Activated CD4-positive, CD25-positive, alpha-beta regulatory T cell treated with anti-CD3 and anti-CD28 coated beads, Interleukin-2, amount 50 U/mL, for 72 hours (primary cell): ENCODE measurements at places on chromosomes 16 and 17.

GRCh38 chr17:6471531-6472465 lies 27.5 kb downstream of the PIMREG start:
- no peak for DNase-seq

DNA sequence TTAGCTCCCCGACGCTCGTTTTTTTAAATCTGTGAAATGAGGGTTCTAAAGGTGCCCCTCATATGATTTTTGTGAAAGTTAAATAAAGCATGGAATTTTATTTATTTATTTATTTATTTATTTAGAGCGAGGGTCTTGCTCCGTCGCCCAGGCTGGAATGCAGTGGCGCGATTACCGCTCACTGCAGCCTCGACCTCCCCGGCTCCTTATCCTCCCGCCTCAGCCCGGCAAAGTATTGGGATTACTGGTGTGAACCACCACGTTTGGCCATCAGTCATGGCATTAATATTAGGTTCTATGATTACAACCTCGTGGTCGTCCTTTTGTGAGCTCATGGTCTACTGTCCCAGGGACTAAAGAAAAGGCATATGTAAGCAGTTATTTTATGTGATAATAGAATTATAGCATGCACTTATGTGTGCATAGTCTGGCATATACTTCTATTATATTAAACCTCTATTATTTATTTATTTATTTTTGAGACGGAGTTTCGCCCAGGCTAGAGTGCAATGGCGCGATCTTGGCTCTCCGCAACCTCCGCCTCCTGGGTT lies 557 bp upstream of the LUC7L start:
- DNase-seq, result no peak

GRCh38 chr16:11721781-11722467 lies 20.7 kb downstream of the TXNDC11 start:
- no peak for DNase-seq

GRCh38 chr17:4186357-4186881 lies 43.4 kb downstream of the CYB5D2 start:
- DNase-seq, result no peak

DNA sequence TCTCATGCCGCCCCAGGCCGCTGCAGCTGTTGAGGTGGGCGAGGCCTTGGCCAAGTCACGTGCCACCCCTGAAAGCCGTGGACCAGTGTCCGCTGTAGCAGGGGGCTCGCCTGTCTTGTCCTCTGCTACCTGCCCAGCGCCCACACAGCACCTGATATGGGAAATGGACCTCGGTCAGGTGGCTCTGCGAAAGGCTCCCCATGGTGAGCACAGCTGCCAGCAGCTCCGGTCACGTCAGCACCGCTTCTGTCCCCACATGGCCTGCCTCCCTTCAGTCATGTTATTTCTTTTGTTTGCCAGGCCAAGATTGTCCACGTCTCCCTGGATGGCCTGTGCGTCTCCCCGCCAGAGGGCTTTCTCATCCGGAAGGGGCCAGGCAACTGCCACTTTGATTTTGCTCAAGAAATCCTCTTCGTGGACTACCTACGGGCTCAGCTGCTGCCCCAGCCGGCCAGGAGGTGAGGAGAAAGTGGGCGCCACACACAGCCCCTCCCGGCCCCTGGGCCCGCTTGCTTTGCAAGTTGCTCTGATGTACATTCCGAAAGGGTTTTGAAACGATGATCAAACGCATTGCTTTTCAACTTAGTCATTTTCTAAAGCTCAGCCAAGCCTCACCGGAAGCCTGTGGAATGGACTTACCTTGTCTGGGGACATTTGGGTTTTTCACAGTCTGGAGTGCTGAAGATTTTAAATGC lies 219.8 kb downstream of the KATNIP start:
- no peak for DNase-seq

DNA sequence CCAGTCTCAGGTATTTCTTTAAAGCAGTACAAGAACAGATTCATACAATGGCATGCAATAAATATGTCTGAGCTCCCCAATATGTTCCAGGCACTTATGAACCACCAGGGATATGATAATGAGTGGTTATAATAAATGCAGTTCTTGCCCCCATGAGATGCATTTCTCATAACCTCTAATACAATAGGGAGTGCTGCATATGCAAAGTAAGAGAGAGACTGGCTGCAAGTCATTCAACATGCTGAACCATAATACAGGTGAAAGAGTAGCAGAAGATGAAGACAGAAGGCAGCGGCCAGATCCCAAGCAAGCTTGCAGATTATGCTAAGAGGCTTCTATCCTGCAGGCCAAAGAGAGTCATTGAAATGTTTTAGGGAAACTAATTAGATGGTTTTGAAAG lies 96.7 kb downstream of the CHD9NB start:
- DNase-seq, result no peak

DNA sequence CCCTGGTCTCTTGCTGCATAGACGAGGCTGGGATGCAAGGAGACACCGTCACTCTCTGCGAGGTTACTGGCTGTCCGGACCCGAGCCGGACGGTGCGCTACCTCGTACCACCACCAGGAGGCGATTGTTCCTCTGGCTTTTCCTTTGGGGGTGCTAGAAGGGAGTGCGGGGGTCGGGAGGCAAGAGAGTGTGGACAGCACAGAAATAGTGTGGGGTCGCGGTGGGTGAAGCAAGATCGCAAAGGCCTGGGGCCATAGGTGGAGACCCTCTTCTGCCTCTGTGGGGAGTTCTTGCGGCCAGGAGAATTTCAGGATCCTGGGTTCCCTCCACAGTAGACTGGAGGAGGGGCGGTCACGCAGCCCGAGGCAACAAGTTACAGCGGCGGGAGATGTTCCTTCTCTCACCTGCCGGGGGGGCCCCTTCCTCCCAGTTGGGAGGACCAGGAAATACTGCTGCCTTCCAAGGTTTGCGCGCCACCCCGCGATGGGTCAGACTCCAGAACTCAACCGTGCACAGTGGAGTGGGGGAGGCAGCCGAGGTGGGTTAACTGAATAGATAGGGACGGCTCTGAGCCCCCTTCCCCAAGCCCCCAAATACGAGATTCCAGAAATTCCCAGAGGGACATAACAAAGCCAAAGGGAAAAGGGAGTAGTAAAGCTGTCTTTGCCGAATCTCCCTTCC lies 6.9 kb downstream of the PHOSPHO1 start:
- DNase-seq, result peak; percentile 77

GRCh38 chr16:71373073-71373472 lies 14.6 kb downstream of the CALB2 start:
- no peak for DNase-seq

GRCh38 chr17:42548070-42548837 lies 4.5 kb upstream of the HSD17B1 start:
- DNase-seq, result peak; percentile 76

- DNase-seq, result peak; percentile 50
Measured at GRCh38 chr17:68437979-68438822, 19.1 kb downstream of the WIPI1 start.

- peak; percentile 76 for DNase-seq
Measured at GRCh38 chr17:10327640-10328039, 45.2 kb downstream of the MYH13 start.

DNA sequence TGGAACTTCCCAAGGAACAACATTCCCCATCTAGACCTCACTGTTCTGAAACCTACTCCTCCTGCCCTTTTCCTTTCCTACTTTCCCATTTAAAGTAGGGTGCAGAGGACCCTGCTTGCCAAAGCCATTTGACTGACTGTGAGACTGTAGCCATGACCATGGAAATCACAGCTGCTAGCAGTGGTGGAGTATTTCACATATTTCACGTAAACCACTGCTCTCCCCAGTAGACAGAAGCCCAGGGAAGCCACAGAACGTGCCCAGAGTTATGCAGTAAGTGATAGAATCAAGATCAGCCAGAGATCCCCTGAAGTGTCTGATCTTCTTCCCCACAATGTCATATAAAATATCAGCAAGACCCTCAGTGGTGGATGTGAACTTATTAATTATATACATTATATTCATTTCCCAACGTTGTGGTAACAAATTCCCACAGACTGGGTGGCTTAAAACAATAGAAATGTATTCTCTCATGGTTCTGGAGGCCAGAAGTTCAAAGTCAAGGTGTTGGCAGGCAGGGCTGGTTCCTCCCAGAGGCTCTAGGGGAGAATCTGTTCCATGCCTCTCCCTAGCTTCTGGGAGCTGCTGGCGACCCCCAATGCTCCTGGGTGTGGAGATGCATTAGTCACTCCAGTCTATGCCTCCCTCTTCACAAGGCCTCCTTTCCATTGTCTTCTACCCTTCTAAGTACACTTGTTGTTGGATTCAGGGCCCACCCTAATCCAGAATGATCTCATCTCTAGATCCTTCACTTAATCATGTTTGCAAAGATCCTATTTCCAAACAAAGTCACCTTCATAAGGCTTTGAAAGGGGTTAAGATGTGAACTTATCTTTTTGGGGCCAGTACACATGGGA lies 20.7 kb upstream of the PRM1 start:
- no peak for DNase-seq

- DNase-seq, result no peak
Measured at GRCh38 chr17:16569358-16569712, 331 bp upstream of the ZNF287 start.

- peak; percentile 14 for DNase-seq
Measured at GRCh38 chr17:16939606-16940115, 32.3 kb downstream of the TNFRSF13B start.

DNA sequence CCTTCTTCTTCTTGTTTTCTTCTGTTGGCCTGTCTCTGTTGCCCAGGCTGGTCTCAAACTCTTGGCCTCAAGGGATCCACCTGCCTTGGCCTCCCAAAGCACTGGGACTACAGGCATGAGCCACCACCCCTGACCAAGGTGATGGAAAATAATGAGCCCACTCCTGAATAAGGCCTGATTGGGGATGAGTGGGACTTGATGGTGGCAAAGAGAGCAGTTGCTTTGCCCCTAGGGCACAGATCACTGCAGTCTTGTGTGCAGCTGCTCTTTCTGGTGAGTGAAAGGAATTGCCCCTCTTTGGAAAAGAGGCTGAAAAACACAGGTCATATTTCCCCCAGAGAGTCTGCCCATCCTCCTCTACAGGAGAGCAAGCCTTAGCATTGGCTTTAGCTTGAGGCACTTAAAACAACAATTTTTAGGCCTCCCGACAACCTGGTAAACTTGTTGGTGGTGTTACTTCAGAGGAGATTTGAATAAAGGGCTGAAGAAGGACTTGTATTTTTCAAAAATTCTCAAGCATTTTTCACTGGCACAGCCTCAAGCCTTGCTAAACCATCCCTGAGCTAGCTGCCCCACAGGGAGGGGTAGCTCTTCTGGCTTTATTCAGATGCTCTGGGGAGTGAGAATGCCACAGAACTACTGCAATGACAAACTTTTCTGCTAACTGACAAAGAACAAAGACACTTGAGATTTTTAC lies 6.1 kb upstream of the PDP2 start:
- no peak for DNase-seq

GRCh38 chr17:39018267-39019134 lies 51.3 kb upstream of the FBXO47 start:
- peak; percentile 49 for DNase-seq

DNA sequence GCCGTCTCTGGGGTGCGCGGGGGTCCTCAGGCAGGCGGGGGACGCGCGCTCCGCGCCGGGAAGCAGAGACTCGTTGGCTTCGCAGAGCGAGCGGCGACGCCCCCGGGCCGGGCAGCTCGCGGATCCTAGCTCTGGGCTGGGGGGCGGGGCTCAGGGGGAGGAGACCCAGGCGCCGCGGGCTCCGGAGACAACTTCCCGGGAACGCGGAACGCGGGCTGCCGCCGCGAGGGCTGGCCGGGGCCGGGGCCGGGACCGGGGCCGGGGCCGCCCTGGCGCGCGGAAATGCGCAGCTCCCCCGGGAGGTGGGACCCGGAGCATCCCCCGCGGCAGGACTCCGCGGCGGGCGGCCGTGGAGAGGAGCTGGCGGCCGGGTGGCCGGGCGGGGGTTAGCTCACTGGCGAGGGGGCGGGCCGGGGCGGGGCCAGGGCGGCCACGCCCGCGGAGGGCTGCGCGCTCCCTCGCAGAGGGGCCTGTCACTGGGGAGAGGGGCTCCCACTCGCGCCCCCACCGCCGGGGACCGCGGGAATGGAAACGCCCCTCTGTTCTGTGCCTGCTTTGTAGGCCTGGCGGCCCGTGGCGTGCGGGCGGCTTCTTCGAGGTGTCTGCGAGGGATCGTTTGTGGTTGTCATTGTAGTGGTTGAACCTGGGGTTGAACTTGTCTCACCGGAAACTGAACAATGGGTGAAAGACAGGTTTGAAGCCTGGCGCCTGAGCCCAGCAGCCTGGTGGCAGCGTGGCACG lies at the start of gene GAS7:
Gene GAS7 (minus strand): TSS at position 98 of the 741 bp plus-strand sequence.
- DNase-seq, result peak; percentile 29

GRCh38 chr17:329784-330420 lies 22.7 kb downstream of the RPH3AL start:
- no peak for DNase-seq

DNA sequence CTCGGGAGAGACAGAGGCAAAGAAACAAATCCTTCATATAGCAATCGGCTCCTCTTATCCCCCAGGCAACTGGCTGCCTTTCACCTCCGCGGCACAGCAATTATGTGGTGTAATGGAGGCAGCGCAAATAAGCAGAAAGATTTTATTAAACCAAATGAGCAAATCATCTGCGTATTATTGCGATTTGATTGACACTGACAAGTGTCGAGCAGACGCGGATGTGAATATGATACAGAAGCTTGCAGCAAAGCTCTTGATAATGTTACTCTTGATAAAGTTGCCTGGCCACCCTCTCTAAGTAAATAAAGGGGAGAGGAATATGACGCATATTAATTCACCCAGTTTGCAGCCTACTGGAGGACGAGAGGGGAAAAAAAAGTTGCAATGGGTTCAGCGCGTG lies 26.5 kb upstream of the AKTIP start:
- no peak for DNase-seq

DNA sequence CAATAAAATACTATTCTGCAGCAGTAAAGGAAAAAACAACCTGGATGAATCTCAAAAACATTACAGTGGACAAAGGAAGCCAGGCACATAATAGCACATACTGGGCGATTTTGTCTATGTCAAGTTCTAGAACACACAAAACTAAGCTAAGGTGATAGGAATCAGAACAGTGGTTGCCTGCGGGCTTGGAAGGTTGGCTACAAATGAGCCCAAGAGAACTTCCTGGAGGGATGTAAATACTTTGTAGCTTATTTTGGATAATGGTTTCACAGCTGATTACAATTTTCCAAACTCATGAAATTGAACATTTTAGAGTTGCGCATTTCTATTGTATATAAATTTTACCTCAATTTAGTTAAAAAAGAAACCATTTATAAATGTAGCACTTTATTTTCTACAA lies 67.6 kb upstream of the CES5A start:
- no peak for DNase-seq

- DNase-seq, result no peak
Measured at GRCh38 chr17:71084219-71084618, 914.9 kb downstream of the KCNJ2 start.

DNA sequence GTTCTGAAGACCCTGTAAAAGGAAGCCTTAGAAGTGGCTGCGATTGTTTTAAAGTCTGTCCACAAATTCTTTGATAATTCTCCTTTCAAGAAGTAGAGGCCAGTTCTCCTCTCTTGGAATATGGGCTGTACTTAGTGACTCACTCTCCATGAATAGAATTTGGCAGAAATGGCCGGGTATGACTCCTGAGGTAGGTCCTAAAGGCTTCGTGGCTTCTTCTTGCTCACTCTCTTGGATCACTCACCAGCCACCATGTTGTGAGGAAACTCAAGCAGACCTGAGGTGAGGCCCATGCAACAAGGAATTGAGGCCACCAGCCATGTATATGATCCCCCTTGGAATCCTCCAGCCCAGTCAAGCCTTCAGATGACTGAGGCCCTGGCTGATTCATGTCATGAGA lies 75.8 kb downstream of the WWOX start:
- DNase-seq, result no peak
